ENCODE measurements at places on chromosomes 3 and 15.

DNA sequence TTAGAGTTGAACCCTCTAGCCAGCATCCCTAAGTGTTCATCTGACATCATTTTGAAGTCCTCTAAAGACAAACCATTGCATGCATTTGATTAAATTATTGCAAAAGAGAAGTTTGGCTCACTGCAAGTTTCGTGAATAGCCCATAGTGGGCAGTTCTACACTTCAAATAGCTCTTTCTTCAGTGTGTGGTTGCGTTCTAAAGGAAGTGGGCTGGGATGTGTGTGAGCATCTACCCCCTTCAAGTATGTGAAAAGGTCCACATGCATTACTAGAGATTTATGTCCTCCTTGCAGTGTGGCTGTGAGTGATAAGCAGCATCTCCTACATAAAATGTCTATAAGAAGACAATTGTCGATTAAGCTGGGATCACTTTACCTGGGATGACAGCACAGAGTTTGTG is 54.6 kb downstream of the SST start:
- DNase-seq = no peak

DNA sequence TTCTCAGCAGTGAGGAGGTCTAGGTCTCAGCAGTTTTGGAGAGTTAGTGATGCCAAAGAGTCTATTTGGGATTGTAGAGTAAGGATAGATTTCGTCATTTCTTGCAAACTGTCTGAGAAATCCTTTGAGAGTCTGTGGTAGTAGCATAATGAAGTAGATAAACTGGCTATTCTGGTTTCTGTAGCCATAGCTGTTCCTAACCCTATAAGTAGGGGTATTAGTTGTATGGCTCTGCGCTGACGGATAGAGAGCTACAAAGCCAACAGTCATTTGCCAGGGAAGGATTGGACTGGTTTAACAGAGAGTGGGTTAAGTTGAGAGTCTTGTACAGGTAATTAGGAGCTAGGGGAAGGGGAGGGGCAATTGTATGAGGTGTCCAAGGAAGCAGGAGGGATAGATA is 50.6 kb downstream of the KLHDC8B start:
- DNase-seq = no peak

- DNase-seq = peak; percentile 73
These were observed 73.7 kb downstream of the FILIP1L start for GRCh38 chr3:100040451-100041225.

GRCh38 chr15:69701198-69701597 is 248.6 kb downstream of the RPLP1 start:
- no peak for DNase-seq

- peak; percentile 13 for DNase-seq
These were observed 620 bp upstream of the CMSS1 start for GRCh38 chr3:99817047-99817436.

- DNase-seq = peak; percentile 6
These were observed 17.4 kb upstream of the MINDY4B start for GRCh38 chr3:150922611-150923010.

- no peak for DNase-seq
These were observed 31.2 kb downstream of the FOXB1 start for GRCh38 chr15:60035344-60035743.

DNA sequence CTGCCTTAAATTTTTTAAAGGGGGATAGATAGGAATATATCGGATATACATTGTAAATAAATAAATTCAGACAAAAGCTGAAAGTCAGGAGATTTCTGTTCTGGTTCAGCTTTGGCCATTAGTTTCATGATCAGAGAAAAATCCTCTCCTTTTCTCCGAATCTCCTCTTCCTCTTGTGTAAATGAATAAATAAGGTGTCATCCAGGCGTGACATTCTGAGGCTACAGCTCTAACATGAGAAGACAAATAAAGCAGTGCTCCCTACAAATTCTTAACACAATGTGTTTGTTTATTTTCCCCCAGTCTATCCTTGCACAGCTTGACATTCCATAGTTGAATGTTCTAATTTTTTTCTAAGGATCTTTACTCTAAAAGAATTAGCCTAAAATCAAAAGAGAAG is 9.4 kb upstream of the MB21D2 start:
- DNase-seq = no peak

GRCh38 chr3:185701611-185702261 is 115.6 kb downstream of the SENP2 start:
- no peak for DNase-seq

- peak; percentile 12 for DNase-seq
These were observed 128.0 kb downstream of the LRIG1 start for GRCh38 chr3:66372681-66373350.

GRCh38 chr3:47243419-47244147 is 39.0 kb downstream of the KIF9 start:
- DNase-seq = no peak

- peak; percentile 62 for DNase-seq
These were observed 44.6 kb downstream of the EIF4E3 start for GRCh38 chr3:71680603-71681002.

DNA sequence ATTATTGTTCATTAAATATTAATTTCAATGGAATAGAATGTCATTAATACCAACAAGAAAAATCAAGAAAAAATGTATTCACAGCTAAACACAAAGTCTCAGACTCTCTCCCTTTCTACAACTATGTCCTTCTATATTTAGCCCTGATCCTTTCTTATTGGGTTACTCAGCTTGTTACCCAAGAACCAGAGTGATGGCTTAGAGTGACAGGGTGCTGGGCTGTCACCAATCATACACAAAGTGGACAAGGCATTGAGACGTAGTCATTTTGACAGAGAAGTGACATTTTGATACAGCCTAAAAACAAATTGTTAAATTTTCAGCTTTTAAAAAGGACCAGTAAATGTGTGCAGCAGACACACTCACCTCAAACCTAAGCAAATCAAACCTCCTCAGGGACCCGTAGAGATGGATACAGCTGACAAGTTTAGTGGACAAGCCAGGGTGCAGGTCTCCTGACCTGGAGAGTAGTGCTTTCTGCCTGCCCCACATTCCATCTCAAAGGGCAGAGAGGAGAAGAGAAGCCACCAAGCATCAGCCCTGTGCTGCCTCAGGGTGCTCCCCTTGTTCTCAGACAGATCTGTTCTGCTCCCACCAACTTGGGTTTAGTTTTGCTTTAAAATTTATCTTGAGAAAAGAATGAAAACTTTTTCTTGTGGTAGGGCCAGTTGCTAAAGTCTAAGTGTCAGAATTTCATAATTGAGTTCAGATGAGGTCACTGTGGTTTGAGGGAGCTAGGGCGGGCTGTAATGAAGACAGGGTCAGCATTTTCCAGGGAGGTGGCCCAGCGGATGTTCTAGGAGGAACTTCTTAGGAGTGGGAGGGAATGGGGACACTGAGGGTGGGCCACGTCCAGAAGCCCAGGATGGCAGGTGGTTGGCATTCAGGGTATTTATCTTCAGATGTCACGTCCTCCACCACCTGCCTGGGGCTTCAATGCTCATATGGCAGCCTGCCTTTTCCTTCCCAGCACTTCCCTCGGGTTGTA is 136.5 kb upstream of the TBL1XR1 start:
- DNase-seq = no peak

DNA sequence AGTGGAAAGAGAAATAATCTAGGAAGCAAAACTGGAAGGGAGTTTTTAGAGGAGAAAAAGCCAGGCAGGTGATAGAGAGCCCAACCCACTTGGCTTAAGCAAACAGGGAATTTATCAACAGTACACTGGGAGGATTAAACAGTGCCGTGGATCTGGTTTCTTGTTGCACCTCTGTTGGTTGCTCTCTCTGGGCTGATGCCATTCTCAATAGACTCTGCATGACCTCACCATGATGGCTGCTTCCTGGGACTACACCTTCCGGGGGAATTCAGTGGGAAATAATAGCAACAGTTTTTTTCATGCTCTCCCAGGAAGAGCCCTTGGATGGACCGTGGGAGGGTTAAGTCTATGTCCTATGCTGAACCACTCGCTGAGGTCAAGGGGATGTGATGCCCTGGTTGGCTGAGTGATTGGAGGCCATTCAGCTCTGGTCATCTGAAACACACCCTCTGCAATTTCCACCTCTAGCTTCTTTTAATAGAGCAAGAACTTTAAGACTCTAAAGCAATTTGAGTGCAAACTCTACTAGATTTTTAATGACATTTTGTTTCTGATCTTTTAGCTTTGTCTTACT is 74.2 kb downstream of the EPHB1 start:
- no peak for DNase-seq

DNA sequence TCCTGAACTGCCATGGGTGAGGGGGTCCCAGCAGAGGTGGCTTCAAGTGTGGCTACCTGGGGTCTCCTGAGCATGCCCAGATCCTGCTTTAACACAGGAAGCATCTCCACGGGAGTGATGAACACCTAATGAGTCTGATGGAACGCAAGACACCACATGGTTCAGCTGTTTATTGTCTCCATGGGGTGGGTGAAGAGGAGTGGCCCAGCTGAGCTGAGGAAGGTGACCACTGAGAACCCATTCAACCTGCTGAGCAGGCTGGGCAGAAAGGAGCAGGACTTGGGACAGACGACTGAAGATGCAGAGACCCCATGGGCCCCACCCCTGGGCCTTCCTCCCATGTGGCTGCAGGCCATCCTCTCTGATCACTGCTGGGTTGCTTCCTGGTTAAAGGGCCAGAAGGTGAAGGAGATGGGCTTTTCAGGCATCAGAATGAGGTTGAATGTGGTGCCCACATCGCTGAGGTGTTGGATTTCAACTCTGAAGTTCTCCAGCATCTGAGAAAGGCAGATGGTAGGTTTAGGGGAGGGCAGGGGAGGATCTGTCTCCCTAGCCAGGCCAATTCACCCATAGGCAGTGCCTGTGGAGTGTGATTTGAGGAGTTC is 29.7 kb downstream of the CYP11A1 start:
- no peak for DNase-seq

DNA sequence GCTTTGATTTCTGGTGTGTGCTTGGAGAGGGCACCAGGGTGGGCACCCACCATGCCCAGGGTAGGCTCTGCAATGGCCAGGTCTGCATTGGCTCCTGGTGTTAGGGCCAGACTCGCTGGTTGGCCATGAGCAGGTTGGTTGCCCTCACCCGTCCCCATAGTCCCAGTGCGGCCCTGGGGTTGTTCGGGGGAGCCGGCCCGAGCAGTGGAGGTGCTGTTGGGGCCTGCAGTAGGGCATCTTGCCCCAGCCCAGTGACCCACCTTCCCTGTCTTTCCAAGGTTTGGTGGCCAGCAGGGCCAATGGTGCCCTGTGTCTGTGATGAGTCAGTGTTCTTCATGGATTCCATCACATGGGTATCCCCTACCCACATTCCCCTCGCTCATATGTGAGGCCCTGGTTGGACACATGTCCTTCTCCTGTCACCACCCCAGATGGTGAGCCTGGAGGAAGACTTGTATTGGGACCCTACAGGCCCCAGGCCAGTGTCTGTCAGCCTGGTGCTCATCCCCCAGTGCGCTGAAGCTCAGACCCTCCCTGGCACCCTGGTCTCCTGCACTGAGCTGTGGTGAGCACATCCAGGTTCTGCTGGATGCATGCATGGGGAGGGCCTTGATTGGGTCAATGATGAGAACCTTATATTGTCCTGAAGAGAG is 190.1 kb downstream of the UBE3A start:
- no peak for DNase-seq

DNA sequence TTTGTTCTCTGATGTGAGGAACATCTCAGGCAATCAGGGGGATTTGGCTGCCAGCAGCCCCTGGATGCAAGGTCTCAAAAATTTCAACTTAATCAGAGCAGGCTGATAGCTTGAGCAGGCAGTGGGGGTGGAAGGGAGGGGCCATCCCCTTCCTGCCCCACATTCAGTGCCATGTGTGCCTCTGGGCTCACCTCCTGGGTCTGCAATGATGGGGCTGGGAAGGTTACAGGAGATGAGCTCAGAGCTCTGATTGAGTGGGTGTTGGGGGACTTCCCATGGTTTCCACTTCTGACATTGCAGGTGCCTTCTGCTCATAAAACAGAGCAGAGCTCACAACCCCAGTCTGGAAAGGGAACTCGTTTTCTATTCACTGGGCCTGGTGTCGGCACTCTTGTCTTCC is 37.0 kb downstream of the PARP16 start:
- no peak for DNase-seq

DNA sequence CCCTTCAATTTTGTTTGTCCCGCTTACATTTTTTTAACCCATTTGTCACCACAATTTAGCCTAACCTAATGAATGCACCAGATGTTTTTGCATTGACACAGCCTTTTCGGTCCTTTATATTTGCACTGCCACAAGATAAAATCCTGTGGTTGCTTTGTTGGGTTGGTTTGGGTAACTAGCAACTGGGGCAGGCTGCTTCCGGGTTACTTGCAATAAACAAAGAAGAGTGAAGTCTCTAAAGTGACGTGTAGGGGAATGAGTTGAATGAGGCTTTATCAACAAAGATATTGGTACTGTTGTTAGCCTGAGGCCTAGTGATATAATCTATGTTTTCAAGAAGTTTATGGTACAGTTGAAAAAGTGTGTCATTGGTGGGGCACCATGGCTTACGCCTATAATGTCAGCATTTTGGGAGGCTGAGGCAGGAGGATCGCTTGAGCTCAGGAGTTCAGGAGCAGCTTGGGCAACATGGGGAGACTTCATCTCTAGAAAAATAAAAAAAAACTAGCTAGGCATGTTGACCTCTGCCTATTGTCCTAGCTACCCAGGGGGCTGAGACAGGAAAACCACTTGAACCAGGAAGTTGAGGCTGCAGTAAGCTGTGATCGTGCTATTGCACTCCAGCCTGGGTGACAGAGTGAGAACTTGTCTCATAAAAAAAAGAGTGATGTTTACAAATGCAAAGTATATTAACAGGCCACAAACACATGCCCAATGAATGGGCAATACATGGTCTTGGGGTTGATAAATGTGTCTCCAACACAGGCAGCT is 121.8 kb downstream of the OXSM start:
- DNase-seq = no peak

DNA sequence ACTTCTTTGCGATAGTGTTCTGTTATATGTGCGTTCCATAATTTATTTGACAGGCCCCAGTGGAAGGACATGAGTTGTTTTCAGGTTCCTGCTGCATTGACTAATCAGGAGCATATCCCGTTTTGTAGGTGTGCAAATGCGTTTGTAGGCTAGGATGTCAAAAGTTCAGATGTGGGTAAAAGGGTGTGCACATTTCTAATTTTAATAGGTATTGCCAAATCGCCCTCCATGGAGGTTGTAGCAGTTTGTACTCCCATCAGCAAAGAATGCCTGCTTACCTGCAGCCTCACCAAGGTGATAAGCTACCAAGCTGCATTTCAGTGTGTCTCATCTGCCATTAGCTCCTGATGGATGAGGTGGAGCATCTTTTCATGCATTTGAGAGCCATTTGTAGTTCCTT is 36.3 kb downstream of the KLF13 start:
- no peak for DNase-seq

GRCh38 chr15:83850015-83850414 is 196.1 kb downstream of the ADAMTSL3 start:
- no peak for DNase-seq

- DNase-seq = peak; percentile 48
These were observed 10.1 kb downstream of the ARL14 start for GRCh38 chr3:160686955-160687535.

GRCh38 chr3:129442486-129442885 is 2.5 kb downstream of the IFT122 start:
- no peak for DNase-seq

DNA sequence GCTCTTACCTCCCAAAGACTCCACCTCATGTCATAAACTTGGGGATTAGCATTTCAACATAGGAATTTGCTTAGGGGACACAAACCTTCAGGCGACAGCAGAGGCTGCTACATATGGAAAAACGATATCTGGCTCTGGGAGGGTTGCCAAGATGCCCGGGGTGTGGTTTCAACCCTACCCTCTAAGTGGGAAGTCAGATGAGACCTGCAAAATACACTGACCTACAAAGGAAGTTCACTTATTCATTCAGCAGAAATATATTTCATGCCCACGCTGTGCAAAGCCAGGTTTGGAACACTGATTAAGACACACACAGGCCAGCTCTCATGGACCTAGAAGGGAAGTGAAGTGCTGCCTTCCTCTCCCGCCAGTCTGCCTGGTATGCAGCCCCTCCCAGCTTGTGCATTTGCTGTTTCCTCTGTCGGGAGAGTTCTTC is 239.3 kb downstream of the FEZF2 start:
- peak; percentile 59 for DNase-seq

Data from fibroblast of pulmonary artery (primary cell).